Epithelial cell of esophagus (primary cell): ENCODE measurements at places on chromosomes 5 and 9.

DNA sequence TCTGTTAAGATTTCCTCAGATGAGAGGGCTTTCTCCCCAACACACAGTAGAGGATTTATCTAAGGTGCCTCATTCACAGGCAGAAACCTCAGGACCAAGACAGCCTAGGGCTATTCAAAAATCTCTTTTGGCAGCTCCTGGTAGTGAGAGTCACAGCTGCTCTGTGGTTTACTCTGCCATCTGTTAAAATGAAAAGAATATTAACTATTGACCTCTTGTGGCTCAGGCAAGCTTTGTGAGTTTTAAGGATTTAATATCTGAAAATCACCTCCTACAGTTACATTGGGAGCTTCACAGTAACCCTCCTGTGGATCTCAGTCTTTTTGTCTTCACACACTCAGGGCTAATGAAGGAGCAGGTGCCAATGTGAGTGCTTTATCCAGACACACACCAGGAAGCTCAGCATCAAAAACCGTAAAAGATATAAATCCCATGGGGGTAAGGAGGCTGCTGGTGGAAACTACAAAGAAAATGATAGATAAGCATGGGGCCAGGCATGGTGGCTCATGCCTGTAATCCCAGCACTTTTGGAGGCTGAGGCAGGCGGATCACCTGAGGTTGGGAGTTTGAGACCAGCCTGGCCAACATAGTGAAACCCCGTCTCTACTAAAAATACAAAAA lies 29.7 kb downstream of the PPP1R2B start:
- no peak for DNase-seq

GRCh38 chr9:94905606-94906005 lies 179.1 kb downstream of the AOPEP start:
- DNase-seq: no peak

DNA sequence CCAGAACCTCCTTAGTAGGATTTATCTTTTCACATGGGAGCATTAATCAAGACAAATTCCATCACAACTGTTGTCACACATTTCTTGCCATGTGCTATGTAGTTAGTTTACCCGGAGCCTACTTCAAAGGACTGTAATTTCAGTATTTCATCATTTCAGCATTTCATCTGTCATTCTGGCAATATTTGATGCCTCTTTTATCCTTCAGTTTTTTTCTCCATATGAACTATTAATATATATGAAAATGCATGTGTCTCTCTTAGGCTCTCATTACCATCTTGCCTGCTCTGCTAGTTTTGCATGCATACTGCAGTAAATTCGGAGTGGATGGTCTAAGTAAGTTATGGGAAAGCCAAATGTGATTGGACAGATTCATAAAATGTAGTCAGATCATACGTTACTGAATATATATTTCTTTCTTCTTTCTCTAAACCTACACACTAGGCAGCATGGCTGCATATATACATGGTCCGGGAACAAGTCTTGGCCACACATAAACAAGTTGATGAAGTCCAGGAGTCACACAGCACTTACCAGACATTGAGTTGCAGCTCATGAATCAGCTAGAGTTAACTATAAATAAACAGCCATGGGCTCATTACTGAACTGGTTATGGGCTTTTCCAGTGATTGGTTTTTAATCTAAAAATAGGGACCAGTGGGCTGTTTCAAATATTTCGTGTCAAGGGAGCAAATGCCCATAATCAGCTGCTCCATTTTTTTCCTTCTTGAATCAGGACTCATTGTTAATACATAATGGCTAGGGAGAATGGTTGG lies 46.6 kb downstream of the SPATA31D1 start:
- DNase-seq: no peak

DNA sequence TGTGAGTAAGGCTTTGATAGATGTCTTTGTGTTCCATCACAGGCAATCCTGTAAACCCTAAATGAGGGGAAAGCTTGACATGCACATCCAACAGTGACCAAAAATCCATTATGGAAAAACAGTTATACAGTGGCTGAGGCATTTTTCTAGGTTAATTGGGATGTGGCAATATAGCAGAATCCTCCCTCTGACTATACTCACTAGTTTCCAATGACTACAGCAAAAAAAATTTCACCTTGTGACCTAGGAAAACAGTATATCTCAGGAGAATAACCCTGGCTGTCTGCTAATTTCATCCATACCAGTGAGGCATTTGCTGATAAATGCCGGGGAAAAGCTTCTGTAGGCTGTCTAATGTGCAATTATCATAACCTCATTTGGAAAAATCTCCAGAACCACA lies 49.9 kb upstream of the SNCAIP start:
- peak; percentile 13 for DNase-seq

DNA sequence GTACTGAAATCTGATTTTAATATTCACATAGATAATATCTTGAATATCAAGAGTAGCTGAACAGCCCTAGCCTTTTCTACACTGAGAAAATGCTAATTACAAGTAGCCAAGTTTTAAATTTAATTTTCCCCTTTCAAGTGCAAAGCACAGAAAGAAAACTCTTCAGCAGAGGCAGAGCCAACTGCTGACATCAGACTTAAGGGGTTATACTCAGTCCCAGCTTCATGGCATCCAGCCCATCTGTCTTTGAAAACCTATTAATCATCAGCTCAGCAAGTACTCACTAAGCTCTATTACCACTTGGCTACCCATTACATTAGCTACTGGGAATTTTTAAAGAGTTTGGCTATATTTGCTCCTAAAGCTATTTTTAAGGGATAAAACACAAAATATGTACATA lies 220.5 kb downstream of the SLC12A2 start:
- DNase-seq: peak; percentile 91

DNA sequence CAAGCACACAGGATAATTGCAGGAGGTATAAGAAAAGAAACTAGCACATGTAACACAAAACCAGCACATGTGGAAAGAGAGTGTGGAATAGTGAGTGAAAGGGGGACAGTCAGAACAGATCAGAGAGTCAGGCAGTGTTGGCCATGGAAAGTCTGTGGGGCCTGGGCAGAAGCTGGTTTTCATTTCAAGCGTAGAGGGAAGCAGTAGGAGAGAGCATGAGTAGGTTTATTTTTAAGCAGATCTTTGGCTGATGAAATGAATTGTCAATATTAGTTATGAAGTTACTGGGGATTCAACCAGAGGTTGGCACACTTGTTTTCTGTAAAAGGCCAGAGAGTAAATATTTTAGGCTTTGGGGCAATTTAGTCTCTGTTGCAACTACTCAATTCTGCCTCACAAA lies 283.1 kb downstream of the SMARCA2 start:
- no peak for DNase-seq

- DNase-seq: no peak
These were observed 102.9 kb upstream of the LRRTM2 start for GRCh38 chr5:138978080-138978479.

- no peak for DNase-seq
These were observed 49.5 kb downstream of the ERCC6L2 start for GRCh38 chr9:95924987-95925386.

DNA sequence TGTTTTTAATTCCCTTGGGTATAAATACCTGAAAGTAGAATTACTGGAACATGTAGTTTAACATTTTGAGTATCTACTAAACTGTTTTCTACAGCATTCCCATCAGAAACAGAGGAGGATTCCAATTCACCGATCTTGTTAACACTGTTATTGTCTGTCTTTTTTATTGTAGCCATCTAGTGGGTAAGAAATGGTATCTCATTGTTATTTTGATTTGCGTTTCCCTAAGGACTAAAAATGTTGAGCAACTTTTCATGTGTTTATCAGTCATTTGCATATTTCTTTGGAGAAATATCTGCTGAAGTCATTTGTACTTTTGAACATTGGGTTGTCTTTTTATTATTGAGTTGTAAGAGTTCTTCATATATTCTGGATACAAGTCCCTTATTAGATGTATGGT lies 135.2 kb upstream of the NFIL3 start:
- no peak for DNase-seq

GRCh38 chr5:154811653-154812465 lies 38.5 kb downstream of the FAXDC2 start:
- peak; percentile 69 for DNase-seq

DNA sequence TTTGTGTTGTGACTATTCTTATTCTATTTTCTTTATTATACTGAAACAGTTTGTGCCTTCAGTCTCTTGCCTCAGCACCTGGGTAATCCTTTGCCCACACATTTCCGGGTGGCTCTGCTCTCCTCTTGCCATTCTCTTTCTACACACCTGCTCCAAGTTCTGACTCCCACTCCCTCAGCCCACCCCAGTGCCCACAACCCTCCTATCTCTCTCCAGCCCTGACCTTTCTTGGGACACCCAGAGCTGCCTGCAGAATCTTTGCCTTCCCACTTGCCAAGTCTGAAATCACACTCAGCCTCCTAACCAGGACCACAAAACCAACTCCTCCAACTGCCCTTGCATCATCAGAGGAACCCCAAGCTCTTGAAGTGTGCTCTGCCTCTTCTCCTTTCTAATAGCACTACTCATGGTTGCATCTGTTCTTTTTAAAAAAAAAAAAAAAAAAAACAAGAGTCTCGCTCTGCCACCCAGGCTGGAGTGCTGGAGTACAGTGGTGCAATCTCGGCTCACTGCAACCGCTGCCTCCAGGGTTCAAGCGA lies 4.1 kb downstream of the SWI5 start:
- DNase-seq: no peak

DNA sequence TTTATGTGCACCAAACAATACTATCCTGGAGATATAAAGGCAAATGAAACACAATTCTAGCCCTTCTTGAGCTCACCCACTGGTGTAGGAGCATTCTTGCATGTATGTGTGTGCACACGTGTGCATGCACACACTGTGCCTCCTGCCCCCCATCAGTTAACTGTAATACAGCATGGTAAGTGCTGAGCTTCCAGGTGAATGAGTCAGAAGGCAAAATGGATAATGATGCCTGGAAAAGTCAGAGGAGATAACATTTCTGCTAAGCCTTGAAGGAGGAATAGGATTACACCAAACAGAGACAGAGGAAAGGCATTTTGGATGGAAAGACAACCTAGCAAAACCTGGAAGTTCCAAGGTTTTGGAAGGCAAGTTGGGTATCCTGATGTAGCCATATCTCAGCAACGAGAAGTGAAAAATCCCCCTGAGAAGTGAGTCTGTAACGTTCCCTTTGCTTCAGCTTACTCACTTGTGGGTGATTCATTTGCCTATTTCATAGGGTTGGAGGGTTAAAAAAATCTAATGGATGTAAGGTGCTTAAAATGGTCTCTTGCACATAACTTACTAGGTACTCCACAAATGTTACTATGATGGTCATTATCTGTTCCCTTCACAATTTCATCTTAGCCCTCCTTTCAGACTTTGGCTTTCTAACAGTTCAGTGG lies 101.4 kb upstream of the STC2 start:
- DNase-seq: peak; percentile 9

DNA sequence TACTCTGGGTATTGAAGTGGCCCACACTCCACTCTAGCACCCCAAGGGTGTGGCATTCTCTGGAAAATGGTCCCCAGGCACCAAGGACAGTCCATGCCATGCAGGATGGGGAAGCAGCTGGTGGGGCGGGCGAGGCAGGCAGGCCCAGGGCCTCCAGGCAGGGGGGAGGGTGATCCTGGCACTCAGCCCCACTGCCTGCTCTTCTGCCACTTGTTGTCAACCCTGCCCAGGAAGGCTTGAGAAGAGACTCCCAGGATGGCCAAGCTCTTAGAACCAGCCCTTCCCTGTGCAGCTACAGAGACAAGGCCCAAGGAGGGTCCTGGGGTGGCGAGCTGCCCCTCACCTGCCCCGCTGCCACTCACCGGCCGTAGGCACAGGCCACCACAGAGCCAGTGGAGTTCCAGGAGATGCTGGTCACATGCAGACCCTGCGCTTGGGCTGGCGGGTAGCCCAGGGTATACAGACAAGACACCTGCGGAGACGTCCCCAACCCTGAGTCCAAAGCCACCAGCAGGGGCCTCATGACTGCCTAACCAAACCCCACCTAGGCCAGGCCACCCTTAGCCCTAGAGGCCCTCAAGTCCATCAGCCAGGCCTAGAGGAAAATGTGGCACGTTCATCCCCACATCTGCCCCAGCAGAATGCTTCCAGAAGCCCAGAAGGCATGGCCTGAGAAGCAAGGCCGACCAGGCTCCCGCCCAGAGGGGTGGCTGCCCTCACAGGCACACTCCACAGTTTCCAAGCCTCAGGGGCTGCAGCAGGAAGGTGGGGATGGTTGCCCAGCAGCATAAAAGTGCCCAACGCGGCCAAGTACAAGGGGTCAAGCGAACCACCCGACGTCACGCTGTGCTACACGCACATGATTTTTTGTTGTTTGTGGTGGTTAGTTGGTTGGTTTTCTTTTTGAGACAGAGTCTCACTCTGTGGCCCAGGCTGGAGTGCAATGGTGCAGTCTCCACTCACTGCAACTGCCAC lies 19.8 kb downstream of the DYNC2I2 start:
- DNase-seq: no peak

GRCh38 chr5:110517396-110517795 lies 209.1 kb downstream of the TMEM232 start:
- no peak for DNase-seq
